ENCODE measurements at places on chromosomes 2 and 18.

- no peak for DNase-seq
These were observed 310.5 kb downstream of the LRATD1 start for GRCh38 chr2:14942987-14943386.

DNA sequence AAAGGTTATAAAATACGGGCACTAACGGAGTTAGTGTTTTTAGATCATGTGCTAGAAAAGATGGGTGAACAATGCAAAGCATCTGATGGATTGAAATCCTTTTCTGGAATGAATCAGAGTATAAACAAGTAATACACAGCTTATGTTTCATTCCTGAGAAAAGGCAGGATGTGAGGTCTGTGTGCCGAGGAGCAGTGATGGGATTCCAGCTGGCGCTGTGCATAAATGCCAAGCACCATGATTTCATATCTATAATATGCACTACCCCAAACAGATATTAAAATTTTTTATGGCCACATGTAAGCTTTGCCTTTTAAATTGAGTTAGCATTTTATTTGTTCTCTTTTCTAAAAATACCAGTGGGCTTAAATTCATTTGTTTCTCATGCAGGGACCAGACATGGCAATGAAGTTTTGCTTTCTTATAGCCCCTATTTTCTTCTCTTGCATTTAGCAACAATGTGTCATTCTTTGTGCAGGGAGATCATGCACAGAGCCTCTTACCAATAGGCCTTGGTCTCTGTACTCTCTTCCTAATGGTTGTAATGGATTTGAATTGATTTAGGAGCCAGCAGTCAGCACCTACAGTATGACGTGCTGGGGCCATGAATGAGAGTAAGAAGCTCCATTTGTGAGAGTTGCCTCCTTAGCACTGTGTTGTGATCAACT lies 323.9 kb downstream of the SLC8A1 start:
- no peak for DNase-seq

DNA sequence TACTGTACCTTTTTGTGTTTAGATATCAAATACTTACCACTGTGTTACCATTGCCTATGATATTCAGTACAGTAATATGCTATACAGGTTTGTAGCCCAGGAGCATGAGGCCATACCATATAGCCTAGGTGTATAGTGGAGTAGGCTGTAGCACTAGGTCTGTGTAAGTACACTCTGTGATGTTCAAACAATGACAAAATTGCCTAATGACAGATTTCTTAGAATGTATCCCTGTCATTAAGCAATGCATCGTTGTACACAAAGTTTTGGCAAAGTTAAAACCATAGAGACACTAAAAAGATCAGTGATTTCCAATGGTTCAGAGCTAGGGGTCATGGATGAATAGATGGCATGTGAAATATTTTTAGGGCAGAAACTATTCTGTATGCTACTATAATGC lies 415.5 kb downstream of the NCKAP5 start:
- no peak for DNase-seq

GRCh38 chr2:230906471-230907230 lies 18.4 kb downstream of the GPR55 start:
- no peak for DNase-seq

- no peak for DNase-seq
These were observed 880.6 kb upstream of the ID2 start for GRCh38 chr2:7801212-7801611.

DNA sequence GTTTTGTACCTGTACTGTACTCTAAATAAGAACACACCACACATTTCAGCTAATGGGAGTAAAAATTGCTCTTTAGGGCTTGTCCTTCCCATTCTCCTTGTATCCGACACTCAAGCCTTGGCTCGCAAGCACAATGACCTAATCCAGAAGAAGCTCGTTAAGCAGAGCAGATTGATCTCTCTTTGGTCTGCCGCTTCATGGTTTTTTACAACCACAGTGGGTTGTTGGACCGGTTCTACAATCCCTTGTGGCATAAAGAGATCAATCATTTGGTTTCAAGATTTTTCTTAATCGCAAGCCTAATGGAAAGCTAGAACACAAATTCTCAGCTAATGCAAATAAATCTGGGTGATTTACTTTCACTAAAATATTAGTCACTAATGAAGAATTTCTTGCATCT lies 662.1 kb downstream of the LRP1B start:
- DNase-seq: no peak

DNA sequence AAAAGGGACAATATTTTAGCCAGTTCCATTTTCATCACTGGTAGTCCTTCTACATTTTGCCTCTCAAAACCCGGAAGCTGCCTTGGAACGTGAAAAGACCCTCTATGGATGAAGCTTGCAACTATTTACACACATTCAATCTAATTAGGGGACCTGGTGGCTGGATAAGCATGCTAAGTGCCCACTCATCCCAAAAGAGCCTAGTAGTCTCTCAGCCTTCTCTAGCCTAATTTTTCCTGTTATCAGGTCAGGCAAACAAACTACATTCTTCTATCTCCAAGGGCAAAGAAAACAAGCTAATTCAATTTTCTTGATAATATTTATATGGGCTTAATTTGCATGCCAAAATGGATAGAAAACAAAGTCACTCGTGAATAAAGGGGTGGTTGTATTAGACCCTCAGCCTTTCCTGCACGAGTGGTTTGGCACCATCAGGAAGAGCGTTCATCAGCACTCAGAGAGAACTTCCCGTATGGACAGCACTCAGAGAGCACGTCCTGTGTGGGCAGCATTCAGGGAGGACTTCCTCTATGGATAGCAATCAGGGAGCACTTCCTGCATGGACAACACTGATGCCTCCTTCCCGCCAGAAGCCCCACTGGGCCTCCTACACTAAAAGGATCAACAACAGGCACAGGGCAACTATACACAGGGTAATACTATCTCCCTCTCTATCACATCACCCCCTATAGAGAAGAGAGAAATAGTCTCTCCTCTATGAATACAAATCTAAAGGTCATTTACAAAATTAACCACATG lies 122.2 kb downstream of the RBMS1 start:
- DNase-seq: no peak

- DNase-seq: no peak
These were observed 393.6 kb upstream of the NRP2 start for GRCh38 chr2:205288686-205289085.

DNA sequence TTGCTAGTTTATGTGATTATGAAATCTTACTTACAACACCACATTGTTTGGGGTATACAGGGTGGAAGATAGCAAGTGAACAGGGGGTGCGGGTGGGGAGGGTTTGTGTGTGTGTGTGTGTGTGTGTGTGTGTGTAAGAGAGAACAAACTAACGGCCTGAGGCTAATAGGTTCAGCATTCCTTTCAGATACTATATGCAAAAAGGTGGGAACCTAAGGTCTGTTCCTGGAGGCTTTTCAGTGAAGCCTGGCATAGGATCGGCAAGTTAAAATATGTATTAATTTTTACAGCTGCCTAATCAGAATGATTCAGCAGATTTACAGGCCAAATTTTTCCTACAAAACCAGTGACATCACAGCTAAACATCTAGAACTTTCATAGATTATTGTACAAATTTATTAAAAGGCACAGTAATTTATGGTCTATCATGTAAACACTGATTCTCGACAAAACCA lies 7.6 kb upstream of the SPDYA start:
- DNase-seq: no peak

DNA sequence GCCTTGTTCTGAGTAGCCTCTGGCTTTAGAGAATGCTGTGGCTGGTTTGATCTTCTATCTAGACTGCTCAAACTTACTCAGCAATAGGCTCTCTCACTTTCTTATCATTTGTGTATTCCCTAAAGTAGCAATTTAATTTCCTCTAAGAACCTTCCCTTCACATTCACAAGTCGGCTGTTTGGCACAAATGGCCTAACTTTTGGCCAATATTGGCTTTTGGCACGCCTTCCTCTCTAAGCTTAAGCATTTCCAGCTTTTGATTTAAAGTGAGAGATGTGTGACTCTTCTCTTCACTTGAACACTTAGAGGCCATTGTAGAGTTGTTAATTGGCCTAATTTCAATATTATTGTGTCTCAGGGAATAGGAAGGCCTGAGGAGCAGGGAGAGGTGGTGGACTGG lies 219.5 kb upstream of the PXDN start:
- no peak for DNase-seq

GRCh38 chr2:147800316-147800715 lies 44.5 kb upstream of the ACVR2A start:
- no peak for DNase-seq

- DNase-seq: no peak
These were observed 1.3 kb downstream of the NETO1 start for GRCh38 chr18:72866442-72866900.

- DNase-seq: no peak
These were observed 99.5 kb downstream of the RNF144A start for GRCh38 chr2:7016601-7017211.

DNA sequence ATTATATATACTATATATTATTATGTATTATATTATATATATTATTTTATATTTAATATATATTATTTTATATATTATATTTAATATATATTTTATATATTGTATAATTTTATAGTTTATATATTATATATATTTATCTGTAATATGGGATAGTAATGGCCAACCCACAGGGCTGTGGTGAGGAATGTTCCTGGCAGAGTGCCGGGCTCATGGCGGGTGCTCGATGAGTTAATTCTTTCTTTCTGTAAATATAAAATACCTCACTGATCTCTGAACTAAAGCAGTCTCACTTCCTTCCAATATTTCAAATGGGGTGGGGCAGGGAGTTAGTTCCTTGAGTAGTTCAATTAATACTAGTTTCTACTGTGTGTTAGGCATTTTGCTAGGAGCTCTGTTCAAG lies 389.4 kb downstream of the TSN start:
- no peak for DNase-seq

DNA sequence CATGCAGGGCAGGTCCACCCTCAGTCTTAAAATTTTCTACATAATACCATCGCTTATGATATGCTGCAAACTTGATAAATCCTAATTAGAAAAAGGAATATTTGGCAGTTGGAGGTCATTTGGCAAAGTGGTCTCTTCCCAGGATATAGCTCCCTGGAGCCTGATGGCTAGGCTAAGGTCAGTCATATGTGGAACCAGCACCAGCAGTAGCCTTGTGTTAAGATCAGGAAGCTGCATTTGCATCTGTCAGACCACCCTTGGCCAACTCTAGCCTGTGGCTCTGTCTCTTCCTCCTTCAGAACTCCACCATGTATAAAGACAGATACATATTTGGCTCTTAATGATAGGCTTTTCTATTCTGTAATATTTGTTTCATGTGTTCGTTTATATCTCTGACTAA lies 5.4 kb upstream of the HK2 start:
- DNase-seq: no peak

DNA sequence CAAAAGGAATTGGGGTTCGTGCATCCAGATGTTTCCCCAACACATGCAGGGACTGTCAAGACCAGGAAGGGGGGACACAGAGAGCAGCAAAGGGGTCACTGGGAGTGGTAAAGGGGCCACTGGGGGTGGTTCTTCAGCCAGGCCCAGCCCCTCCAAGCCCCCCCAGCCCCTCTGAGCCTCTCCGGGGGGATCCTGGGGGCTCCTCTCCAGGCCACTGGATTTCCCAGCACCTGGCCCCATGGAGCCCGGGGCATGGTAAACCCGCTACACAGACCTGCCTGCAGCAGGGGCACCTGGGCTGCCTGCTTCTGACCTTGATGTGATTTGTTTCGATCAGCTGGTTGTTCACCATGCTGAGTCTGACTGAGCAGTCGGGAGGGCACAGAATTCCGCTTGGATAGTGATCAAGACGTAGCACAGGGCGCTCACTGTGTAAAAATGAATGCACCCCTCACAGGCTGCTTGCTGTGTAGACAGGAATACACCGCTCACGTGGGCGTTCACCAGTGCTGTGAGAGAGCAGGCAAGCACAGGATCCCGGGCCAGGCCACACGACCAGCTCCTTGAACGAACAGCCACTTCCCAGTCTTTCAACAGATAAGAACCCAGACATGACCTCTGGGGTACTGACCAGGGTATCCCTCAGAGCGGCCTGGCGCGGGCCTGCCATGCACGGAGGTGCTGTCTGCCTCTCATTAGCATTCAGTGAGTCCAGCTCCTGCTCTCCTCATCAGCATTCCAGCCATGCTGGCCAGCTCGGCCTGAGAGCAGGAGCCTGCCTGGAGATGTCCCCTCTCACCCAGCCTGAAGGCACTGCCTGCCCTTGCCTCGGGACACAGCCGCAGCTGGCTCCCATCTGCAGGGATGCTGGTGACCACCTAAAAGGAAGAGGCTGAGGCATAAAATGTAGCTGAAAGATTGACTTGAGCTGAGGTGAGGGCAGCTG lies 73.3 kb upstream of the OTOS start:
- no peak for DNase-seq

DNA sequence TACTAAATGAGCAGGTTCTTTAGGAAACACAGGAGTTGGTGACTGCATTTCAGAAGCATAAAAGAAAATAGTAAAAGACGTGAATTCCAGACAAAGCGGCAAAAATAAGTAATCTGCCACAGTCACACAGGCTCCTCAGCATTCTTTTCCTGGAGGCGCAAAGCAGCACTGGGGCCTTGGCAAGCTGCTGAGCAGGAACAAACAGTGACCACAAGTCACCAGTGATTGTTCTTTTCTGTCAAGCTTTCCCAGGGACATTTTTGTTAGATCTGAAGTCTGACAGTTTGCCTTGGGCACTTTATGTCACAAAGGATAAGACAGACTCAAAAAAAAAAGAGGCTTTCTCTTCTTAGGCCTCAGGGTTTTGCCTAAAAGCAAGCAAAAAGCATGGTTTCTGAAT lies 216.2 kb downstream of the CDH20 start:
- DNase-seq: no peak

DNA sequence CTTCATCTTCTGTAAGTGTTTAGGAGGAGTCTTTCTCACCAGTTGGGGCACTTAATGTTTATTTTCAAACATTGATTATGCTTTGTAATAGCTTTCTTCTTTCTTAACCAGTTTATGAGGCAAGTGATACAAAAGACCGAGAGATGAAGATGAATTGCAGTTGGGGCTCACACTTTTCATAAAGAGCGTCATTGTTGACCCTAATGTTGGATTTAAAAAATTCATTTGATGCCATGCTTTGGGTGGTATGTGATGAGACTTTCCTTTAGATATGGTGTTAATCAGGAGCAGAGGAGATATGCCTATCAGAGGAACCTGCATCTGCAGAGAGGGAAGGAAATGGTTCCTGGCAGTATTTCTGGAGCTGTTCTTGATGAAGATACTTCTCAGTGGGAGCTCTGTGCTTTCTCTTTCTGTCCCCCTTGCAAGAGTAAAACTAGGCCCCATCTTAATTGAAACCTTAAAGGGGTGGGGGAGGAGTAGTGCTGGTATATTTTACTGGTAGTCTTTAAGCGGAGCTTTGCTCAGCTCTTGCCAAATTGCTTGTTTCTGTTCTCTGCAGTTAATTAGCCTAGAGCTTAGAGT lies 2.3 kb downstream of the EML4 start:
- DNase-seq: no peak

- no peak for DNase-seq
These were observed 52.2 kb upstream of the ERMN start for GRCh38 chr2:157377861-157378260.
